ENCODE measurements at places on chromosomes 1 and 21.

GRCh38 chr1:212504171-212504803, 71.6 kb downstream of the NENF start:
- DNase-seq = no peak

DNA sequence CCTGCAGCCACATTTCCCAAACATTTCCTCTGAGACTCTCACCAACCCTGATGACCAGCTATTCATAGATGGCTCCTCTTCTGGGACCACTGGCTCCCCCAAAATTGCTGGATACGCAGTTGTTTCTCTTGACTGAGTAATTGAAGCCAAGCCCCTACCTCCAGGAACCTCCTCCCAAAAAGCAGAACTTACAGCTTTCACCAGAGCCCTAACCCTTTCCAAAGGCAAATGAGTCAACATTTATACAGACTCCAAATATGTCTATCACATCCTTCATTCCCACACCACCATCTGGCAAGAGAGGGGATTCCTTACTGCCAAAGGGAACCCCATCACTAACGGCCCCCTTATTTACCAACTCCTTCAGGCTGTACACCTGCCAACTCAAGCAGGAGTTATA, 20.3 kb upstream of the CA6 start:
- no peak for DNase-seq

GRCh38 chr1:224434691-224435317, at the start of gene WDR26:
TSS of gene WDR26 (minus strand) at chr1:224434797.
- DNase-seq = peak; percentile 81

DNA sequence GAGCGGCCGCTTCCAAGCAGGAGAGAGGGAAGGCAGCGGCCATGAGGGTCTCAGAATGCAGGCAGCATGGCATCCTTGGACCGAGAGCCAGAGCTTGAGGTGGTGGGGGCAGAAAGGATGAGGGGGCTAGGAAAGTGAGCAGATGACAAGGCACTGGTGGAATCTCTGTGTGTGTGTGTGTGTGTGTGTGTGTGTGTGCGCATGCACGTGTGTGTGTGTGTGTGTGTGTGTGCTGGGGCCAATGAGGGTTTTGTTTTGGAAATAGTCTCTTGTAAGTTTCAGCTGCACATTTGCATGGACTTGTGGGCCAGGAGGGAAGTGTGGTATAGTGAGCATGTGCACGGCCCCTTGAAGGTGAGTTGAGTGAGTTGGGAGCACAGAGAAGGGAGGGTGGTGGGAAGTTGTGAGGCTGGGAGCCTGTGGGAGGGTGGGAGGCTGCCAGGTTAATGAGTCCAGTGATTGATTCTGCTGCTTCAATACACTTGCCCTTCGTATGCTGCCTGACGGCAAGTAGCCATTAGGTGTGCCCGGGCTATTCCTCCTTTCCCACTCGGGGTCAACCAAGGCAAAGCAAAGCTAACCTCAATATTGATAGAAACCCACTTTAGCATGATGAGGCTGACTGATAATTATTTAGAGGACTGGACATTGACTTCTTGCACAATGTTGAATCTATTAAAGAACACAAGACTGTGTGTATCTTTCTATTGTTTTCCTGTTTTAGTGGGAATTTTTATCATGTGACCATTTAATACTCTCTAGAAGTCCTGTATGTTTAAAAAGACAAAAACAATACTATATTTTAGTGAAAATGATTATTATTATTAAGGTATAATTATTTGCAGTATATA, 80.3 kb downstream of the PROX1 start:
- no peak for DNase-seq

DNA sequence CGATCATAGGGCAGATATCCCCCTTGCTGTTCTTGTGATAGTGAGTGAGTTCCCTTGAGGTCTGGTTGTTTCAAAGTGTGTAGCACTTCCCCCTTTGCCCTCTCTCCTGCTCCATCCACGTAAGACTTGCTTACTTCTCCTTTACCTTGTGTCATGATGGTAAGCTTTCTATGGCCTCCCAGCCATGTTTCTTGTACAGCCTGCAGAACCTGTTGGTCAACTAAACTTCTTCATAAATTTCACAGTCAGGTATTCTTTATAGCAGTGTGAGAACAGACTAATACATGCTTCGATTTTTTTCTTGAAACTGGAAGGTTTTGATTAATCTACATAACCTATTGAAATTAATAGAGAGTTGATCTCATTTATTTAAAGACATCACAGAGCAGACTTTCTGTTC, 302.5 kb upstream of the PBX1 start:
- no peak for DNase-seq

DNA sequence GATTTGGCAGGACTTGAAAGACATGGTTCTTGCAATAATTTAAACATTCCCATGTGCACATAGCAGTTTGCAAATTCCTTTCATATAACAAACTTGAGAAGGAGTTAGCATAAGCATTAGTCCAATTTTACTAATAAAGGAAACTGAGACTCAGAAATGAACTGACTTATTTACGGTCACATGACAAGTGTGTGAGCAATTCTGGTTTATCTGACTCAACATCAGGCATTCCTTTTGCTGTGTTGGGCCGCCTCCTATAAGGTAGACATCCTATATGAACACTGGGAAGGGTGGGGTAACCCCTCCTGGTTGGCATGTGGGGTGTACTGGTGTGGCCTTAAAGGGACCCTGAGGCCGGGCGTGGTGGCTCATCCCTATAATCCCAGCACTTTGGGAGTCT, 8.5 kb upstream of the CPT2 start:
- DNase-seq = no peak

- DNase-seq = no peak
Observed at GRCh38 chr21:24897883-24898282, 709.4 kb downstream of the MRPL39 start.

- DNase-seq = no peak
Observed at GRCh38 chr1:20153000-20153418, 13.9 kb downstream of the PLA2G2F start.

DNA sequence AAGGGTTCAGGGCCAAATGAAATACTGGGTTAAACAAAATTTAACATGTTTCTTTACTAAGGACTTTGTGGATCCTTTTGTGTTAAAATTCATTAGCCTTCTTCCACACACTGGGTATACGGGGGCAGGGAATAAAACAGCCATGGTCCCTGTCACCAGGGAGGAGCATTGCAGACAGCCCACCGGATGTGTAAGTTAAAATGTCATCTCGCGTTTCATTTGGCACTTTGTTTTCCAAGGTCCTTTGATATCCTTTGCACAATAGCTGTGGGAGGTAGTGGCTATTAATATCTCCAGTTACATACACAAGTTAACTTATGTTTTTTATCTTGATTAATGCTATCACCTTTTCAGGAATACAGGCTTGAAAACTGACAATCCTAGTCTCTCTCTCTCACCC, 172.7 kb downstream of the BARHL2 start:
- no peak for DNase-seq

DNA sequence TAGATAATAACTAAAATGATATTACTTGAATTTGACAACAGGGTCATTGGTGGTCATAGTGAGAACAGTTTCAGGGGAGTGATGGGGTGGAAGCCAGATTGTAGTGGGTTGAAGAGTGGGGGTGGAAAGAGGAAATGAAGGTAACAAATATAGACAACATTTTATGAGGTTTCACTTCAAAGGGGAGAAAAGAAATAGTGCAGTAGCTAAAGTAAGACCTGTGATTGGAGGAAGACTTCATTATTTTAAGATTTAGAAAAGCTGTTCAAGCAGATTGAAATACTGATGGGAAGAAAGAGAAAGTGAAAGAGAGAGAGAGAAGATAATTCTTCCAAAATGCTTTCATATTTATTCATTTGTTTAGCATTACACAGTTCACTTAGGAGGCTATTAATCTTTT, 52.0 kb upstream of the KCNA3 start:
- no peak for DNase-seq

GRCh38 chr1:66012106-66012784, 219.6 kb downstream of the PDE4B start:
- no peak for DNase-seq
